Right ventricle myocardium inferior (tissue), 1 donor: ENCODE measurements at places on chromosomes 11 and 22. TPM values are rescaled to one million over a fixed set of nuclear protein-coding genes. Genes with fewer than 3 reads are reported as not detected.

DNA sequence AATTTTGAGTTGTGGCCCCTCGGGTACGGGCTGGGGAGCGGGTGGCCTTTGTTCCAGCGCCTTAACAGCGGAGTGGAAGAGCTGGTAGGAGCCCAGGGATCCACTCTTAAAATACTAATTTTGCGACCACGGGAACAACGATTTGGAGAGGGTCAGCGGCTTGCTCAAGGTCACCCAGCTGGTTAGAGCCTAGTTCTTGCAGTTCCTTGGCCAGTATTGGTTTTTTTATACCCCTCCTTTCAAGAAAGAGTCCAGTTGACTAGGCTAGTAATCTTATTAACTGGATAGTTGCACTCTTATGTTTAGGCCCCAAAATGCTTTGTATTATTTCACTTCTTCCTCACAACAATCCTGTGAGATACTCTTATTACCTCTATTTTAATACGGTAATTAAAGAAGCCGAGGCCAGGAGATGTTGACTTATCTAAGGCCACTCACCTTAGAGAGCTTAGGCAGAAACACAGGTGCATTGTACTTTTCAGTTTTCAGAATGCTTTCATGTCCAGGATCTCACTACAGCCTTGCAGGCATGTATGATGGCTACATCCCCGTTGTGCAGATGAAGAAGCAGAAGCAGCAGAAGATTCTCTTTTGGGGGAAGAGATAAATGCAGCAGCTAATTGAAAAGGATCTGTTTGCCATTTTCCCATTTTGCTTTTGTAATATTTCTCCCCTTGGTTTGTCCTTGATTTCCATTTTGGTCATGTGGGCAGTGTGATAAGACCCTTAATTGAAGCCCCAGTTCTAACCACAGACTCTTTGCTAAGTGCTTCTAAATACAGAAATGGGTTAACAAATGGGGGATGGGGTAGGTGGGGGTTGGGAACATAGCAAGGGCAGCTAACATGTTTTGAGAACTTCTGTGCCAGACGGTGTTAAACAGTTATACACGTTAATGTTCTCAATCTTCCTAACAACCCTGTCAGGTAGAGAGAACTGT lies 1.4 kb downstream of the SREBF2 start:
- no peak for DNase-seq

Gene PDE2A
- total RNA-seq, result 41.2 TPM

GRCh38 chr11:122789907-122790306 lies 48.4 kb upstream of the CRTAM start:
- DNase-seq, result no peak

GRCh38 chr11:93251922-93252321 lies 54.1 kb upstream of the SLC36A4 start:
- no peak for DNase-seq

GRCh38 chr11:87462171-87462570 lies 424.4 kb downstream of the TMEM135 start:
- no peak for DNase-seq

DNA sequence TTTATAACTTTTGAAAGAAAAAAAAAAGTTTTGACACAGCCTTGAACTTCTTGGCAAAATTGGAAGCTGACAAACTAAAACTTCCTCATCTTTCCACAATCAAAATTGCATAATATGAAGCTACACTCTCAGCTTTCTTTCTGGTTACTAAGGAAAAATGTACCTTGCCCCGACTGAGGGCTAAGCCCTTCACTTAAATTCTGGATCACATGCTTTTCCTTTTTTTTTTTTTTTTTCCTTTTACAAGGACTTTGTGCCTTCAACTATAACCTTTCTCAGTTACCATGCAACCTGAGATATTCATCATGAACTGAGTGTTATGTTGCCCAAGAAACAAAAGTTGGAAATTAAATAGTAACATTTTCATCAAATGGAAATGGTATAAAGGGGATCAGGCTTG lies 188.5 kb upstream of the CARD18 start:
- DNase-seq, result no peak

- peak; percentile 69 for DNase-seq
Measured at GRCh38 chr11:70498171-70498571, 99.8 kb downstream of the CTTN start.

DNA sequence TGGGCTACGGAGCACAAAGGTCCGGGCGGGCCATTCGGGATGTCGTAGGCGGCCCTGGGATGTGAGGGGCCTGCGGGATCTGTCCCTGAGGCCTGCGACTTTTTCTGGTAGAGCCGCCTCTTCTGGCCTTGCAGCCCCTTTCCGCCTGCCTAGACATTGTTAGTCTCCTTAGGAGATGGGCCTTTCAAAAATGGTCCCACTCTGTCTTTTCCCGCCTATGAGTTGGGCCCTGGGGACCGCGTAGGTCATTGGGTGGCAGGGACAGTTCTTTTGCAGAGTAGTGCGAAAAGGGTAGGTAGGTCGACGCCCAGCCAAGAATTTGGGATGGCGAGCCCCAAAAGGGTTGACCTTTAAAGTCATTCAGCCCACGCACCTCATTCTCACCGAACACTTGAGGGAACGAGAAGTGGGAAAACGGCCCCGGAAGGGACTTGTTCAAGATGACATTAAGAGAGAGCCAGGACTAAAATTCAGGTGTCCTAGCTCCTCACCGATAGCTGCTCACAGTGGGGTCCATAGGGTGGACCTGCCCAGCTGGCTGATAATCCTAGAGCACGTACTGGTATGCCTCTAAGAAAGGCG lies 785 bp downstream of the OTUB1 start:
- no peak for DNase-seq

DNA sequence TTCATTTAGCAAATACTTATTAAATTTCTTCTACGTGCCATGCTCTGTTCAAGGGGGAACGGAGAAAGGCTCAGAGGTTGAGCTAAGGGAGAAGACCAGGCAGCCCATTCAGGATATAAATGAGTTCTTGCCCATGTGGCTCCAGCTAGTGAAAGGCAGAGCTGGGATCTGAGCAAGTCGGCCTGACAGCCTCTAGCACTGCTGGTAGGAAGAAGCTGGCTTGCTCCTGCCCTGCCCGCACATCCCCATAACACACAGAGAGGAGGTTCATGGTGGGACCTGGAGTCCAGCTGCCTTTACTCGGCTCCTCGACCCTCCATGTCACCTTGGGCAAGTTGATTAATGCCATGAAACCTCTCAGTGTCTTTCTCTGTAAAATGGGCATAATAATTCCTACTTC lies 2.0 kb downstream of the SLC15A3 start:
- no peak for DNase-seq

DNA sequence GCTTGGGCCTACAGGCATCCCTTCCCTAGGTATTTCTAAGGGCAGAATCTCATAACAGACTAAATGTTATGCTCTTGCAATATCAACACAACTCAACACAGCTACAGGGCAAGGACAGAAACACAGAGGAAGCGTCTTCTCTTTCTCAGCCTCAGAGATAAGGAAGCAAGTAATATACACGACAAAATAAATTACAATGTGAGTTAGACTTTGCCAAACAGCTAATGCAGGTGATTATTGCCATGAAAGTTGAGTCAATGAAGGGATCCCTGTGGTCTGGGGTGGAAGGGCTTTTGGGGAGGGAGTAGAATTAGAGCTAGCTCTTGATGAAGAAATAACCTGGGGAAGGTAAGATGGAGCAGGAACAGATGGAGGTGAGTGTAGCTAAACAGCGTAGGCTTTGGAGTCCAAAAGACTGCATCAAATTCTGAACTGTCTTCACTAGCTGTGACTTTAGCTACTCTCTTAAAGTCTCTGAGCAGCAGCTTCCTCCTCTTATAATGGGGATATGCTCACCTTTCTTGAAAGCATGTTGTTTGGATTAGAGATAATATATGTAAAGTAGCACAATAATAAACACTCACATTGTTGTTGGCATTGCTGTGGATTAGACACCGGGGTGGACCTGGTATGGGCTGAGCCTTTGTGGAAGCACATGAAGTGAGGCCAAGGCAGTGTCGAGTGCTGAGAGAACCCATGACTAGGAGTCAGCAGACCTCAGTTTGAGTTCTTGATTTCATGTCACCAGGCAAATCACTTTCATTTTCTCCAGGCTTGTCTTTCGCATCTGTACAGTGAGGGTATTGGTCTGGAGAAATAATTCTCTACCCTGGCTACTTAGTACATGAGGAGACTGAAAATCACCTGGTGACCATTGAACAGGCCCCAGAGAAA lies 41.0 kb upstream of the AQP11 start:
- DNase-seq, result no peak

DNA sequence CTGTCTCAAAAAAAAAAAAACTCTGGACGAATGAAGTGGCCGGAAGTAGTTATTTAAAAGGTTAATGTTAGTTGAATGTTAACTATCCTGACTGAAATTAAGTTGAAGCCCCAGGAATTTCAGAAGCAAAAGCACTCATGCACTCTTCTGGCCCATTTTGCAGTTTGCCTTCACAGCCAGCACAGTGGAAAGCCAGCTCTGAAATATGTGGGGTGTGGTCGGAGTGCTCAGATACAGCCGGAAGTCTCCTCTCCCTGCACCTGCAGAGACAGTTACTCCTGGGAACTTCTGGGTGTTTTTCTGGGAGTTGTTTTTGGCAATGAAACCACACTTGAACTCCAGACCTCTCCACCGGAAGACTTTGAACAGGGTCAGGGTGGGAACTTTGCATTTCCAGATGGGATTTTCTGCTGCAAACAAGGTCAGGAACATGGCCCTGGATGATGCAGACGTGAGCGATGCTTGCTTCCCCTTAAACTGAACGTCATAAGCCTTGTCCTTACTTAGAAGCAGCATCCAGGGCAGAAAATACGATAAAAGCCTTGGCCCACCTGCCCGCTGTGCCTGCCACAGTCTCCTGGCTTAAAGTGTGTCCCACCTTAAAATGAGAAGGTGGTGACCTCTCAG lies 21.5 kb upstream of the CABP2 start:
- DNase-seq, result no peak

Gene CKAP5
- 70.3 TPM for total RNA-seq

Gene TEAD1
- 126 TPM for total RNA-seq

- DNase-seq, result no peak
Measured at GRCh38 chr22:23752750-23753149, 1.5 kb downstream of the VPREB3 start.

- no peak for DNase-seq
Measured at GRCh38 chr11:29486301-29486700, 530.5 kb downstream of the KCNA4 start.
